ENCODE measurements at places on chromosomes 4 and X. TPM values are rescaled to one million over a fixed set of nuclear protein-coding genes. Genes with fewer than 3 reads are reported as not detected.

DNA sequence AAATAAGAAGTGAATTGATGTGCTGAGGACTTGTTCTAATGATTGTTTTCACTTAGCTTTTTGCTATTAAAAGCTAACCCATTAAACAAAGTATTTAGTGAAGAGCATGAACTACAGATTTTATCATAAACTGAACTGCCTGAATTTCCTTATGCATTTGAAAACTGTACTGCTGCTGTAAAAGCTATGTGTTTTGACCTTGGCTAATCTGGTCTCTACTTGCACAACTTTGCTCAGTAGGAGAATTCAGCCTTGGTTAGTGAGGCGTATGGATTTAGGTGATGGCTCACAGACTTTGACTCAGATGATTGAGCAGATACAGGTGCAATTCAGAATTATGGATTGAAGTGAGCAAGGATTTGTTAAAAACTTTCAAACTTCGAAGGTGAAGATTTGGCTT, 38.7 kb upstream of the FAT1 start:
- no peak for DNase-seq

GRCh38 chrX:68843992-68844391, 15.2 kb downstream of the EFNB1 start:
- no peak for DNase-seq

DNA sequence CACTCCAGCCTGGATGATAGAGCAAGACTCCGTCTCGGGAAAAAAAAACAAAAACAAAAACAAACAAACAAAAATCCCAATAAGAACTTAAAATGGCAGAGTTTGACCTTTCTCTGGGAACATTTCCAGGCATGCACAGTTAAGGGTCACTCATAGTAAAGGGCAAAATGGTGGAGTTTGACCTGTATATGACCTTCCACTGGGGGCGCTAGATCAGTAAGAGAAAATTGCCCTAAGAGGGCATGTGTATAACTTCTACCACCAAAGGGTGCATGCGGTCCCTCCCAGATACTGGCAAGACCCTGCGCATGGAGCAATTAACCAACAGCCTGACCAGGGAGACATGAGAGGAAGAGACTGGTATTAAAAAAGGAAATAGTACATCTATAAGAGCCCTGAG, 177.2 kb downstream of the MOSPD2 start:
- DNase-seq: no peak

- no peak for DNase-seq
Measured at GRCh38 chr4:38026158-38026740, 66.1 kb downstream of the PTTG2 start.

- DNase-seq: no peak
Measured at GRCh38 chrX:20091499-20091898, 25.2 kb downstream of the MAP7D2 start.

- no peak for DNase-seq
Measured at GRCh38 chrX:119646515-119646914, 40.3 kb upstream of the NKRF start.

- peak; percentile 3 for DNase-seq
Measured at GRCh38 chrX:85052636-85053343, 49.1 kb downstream of the APOOL start.

DNA sequence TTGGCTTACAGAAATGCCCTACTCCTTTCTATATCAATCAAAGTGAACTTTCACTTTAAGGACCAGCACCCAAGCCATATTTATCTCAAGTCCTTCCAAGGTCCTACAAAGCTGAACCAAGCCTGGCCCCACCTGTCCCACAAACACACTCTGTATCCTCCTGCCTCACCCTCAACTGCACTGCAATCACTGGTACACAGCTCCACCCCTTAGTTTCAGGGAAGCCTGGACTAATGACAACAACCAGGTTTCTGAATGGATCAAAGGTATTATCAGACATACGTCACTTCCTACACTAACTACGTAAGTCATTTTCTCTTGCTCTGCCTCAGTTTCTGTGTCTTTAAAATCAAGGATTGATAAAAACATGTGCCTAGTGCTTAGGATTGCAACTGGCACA, 205.6 kb upstream of the HS3ST1 start:
- DNase-seq: no peak

The FAM156A gene
- total RNA-seq: 8.7 TPM

The DMP1 gene
- total RNA-seq: 0.42 TPM

The GAGE13 gene
- total RNA-seq: not detected
